ENCODE measurements at places on chromosomes 12 and 14.

- no peak for DNase-seq
Observed at GRCh38 chr12:94049718-94050117, 98.7 kb upstream of the PLXNC1 start.

GRCh38 chr12:42124764-42125387 lies 19.8 kb downstream of the GXYLT1 start:
- DNase-seq = no peak

GRCh38 chr12:127411166-127411915 lies 855.6 kb upstream of the TMEM132C start:
- DNase-seq = no peak

- no peak for DNase-seq
Observed at GRCh38 chr12:82414926-82415325, 56.6 kb downstream of the METTL25 start.

DNA sequence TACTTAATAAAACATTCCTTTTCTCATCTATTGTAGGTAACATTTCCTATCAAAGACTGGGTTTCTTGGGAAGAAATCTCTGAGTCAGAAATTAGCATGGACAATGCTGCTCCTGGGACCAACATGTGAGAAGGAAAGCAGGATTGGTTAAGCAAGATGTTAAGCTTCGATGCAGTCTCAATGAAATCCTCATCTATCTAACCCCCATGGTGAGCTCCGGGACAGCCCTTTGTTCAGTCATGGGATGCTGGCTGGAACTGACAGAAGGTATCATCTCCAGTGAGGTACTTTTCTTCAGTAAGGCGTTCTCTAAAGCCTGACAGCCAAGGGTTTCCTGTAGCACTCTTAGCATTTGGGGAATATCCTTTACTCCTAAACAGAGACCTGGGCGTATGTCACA lies 82.8 kb upstream of the SINHCAF start:
- no peak for DNase-seq

All from stimulated activated CD4-positive, alpha-beta T cell treated with anti-CD3 and anti-CD28 coated beads, Interleukin-4, amount 100 ng/mL, for 1 hour (primary cell).